Astrocyte of the spinal cord (primary cell): ENCODE measurements at places on chromosomes 1 and 21.

DNA sequence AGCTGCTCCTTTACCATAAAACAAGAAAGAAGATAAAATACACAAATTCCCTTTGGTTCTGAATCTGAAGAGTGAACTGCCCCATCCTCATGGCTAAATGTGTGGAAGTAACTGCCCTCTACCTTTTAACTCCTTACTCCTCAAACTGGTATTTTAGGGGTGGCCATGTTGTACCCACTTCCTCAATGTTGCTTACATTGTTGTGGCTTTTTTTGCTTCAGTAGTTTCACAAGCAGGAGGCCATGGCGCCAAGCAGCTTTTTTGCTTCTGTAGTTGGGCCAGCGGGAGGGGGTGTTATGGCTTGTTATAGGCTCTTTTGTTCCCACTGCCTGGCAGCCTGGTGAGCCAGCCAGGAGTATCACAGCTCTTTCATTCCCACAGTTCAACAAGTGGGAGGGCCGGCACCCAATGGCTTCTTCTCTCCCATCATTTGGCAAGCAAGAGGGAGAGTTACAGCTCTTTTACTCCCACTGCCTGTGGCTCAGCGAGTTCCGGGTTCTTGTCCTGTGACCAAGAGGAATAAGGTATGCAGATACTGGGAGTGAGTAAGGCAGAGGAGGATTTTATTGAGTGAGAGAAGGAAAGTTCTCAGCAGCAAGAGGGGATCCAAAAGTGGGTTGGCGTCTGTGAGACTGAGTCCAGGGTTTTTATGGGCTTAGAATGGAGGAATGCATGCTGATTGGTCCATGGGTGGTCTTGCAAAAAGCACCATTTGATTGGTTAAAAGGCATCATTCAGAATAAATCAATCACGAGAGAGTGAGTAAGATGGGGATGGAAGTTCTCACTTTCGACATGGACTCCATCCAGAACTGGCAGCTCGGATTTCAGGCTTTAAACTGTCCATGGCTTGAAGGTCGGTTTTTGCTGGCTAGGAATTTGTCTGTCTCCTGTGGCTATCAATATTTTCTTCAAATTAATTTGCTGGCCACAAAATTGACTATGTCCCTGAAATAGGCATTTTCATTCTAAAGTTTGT is 429.6 kb downstream of the HLX start:
- no peak for DNase-seq

GRCh38 chr21:25806060-25806459 is 71.3 kb downstream of the GABPA start:
- no peak for DNase-seq

GRCh38 chr1:172375211-172375631 is 45.3 kb upstream of the C1orf105 start:
- DNase-seq: no peak

- DNase-seq: no peak
These were observed 9.0 kb downstream of the GSTM5 start for GRCh38 chr1:109721042-109721441.

- DNase-seq: no peak
These were observed 387.5 kb downstream of the USP25 start for GRCh38 chr21:16117331-16117730.

DNA sequence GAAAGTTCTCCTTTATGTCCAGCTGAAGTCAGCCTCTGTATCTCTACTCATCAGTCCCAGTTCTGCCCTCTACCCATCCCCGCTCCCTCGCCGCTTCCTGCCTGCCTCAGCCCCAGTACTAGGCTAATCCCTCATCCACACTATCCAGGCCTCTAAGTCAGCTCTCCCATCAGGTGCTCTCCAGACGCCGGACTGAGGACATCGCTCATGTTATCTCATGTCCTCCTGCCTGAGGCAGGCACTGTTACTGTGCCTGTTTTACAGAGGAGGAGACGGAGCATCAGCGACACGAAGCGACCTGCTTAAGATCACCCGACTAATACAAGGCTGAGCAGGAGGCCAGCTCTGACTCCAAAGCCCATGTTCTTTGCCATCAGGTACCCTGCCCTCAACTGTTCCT is 57.3 kb upstream of the RUNX3 start:
- DNase-seq: no peak

GRCh38 chr1:19122668-19123067 is 87.4 kb downstream of the UBR4 start:
- DNase-seq: no peak

GRCh38 chr1:145796753-145797152 is 27.1 kb downstream of the RNF115 start:
- DNase-seq: no peak

- DNase-seq: no peak
These were observed 3.5 kb upstream of the GBP7 start for GRCh38 chr1:89179343-89179742.

DNA sequence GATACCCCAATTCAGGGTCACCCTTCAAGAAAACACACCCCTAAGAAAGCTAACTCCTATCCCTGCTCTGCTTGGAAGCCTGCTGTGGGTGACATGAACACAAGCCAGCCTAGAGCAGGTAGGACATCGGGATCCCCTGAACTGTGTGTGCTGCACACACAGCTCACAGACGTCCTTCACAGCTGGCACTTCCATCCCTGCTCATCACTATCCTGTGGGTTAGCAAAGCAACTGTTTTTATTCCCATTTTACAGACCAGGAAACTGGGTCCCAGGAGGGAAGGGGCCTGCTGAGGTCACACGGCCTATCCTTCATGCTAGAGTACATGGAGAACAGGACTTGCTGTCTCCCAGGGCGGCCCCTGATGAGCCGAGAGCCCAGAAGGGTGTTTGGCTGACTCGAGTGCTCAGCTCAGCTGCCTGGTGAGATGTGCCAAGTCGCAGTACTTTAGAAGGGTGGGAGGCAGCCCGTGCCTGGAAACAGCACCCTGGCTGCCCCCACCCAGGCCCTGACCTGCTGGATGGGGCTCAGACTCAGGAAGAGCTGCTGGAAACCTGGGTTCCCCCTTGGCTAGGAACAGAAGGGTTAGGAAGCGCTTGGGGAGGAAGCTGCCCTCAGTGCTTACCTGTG is 28.3 kb upstream of the BTG2 start:
- no peak for DNase-seq

- DNase-seq: no peak
These were observed 142.2 kb downstream of the PAPPA2 start for GRCh38 chr1:176605176-176605575.

- DNase-seq: no peak
These were observed 53.0 kb downstream of the EPHB2 start for GRCh38 chr1:22763487-22764200.

- DNase-seq: no peak
These were observed 1407.2 kb downstream of the MRPL39 start for GRCh38 chr21:24200052-24200451.

- DNase-seq: no peak
These were observed 169.0 kb downstream of the RYR2 start for GRCh38 chr1:237211031-237211430.

DNA sequence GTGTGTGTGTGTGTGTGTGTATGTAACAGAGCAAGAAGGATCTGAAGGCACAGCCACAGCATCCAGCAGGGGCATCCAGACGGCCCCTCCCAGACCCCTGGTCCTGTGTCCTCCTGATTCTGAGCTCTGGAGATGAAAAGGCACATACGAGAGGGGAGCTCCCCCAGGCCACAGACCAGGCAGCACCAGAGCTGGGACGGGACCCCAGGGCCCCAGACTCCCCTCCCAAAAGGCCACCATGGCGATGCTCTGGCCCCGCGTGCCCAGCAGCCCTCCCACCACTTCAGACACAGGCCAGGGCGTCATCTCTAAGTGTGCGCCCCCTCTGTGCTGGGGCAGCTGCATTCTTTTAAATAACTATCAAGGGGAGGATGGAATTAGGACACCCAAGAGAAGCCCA is 245.8 kb downstream of the MATN1 start:
- no peak for DNase-seq

DNA sequence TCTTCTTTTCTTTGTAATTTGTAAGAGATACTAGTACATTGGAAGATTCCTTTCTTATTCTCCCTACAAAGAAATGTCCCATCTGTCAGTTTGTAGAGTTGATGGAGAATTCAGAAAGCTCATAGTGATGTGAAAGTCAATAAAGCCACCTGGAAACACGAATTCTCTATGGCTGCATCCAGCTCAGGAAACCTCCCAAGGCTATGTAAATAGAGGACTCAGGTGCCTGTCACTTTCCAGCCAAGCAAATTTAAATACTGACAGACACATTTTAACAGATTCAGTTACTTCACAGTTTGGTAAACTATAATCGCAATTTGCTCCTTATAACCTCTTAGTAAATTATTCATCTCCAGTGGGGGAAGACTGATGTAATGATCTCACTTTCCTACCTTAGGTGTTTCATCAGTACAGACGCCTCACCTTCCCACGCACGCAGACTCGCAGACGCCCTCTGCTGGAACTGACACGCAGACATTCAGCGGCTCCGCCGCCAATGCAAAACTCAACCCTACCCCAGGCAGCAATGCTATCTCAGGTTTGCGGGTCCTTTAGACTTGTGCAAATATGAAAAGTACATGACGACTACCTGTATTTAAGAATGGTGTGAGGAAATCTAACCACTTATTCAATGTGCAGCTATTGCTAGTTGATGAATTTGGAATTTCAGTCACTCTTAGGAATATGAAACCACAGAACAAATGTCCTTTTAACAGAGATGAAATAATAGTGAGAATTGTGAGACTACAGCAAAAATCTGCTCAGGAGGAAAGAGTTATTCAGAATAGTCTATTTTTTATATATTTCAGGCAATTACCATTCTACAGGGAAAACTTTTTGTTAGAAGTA is 60.6 kb downstream of the PTPRC start:
- DNase-seq: peak; percentile 35

DNA sequence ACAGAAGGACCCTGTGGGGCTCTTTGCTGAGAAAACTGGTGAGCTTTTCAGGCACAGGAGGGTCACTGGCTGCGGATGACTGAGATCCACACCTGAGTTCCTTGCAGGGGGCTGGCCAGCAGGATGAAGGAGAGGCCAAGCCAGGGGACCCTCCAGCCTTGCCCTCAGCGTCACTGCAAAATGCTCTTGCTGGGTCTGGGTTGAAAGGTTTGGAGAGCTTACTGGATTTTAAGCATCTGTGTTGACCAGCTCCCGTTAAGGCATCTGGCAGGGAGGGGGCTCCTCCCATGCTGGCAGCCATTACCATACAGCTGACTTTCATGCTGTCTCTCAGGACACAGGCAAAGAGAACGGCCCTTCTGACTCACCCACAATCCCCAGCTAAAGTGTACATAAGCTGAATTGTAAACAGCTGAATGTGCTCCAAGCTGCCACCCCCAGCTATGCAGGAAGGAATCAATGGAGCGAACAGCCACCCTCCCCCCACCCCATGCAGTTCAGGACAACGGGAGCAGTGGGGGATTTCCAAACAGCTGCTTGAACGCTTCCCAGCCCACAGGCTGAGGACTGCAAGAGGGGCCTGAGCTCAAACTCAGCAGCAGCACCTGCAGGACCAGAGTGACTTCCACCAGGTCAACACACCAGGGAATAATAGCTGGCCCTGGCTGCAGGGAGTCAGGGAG is 21.3 kb upstream of the A3GALT2 start:
- peak; percentile 98 for DNase-seq

- no peak for DNase-seq
These were observed 6.6 kb upstream of the TP53BP2 start for GRCh38 chr1:223852337-223852736.
